ENCODE measurements at places on chromosomes 13 and 19.

GRCh38 chr13:43170506-43170905 lies 147.1 kb downstream of the DNAJC15 start:
- no peak for DNase-seq

DNA sequence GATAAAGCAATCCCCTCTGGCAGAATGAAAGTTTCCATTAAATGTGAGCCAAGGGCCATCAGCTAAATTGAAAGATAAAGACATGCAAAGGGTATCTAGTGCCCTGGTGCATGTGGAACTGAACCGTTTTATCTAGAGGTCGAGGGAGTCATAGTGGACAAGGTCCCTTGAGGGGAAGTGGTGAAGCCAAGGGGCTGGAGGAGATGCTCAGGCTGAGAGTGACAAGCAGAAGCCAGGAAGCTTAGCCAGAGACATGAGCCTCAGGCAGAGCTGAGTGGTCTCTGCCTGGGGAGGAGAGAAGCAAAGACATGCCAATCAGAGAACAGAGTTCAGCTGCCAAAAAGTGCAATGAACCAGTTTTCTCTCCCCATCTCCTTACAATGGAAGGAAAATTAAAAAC lies 68.1 kb upstream of the SLC10A2 start:
- no peak for DNase-seq

GRCh38 chr13:43273362-43273761 lies 250.0 kb downstream of the DNAJC15 start:
- peak; percentile 23 for DNase-seq

DNA sequence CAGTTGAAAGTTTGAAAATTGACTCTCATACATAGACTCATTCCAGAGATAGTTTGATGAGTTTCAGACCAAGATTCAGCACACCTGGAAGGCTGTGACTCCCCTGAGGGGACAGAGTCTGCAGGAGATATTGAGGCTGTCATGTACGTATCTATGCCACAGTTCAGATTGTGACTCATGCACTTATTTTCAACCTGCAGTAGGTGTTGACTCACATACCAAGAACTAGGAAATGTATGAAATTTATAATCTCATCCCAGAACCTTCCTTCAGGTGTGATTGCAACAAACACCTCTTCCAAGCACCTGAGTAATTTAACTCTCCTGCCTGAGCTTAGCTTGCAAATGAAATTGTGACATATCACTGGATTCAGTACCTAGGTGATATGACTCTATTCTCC lies 64.4 kb upstream of the ZNF43 start:
- no peak for DNase-seq

- DNase-seq = peak; percentile 8
Observed at GRCh38 chr13:89695343-89696257, 1651.9 kb upstream of the MIR17HG start.

DNA sequence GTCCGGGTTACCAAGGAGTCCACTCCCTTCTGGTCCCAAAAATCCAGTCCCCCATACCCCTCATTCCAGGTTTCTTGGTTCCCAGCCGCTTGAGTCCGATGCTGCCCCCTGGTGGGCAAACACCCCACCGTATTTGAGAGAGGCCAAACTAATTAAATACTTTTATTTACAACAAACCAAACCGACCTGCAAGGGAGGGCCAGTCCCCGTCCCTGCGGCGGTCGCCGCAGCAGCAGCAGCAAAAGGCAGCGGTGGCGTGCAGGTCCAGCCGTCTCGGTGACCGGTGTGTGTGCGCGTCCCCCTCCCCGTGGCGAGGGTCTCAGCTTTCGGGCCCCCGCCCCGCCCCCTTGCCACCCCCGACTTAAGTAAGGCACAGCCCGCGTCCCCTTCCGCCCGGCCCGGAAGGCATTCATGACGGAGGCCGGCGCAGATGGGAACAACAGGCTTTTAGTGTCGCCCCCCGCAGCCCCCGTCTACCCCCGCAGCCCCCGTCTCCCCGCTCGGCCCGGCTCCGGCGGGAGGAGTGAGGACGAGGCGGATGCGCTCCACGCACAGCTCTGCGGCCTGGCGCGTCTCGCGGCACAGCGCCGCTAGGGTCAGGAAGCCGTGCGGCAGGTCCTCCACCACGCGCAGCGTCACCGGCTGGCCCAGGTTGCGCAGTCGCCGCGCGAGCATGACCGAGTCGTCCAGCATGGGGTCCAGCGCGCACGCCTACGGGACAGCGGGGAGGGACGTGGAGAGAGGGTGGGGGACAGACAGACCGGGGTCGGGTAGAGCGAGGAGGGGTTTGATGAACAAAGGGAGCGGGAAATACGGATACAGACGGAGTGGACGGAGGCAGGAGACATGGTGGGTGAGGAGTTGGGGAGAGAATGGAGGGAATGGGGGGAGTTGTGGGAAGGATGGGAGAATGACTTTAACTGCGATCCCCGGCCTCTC lies 11.5 kb upstream of the CNFN start:
- DNase-seq = peak; percentile 71

GRCh38 chr19:38647368-38647965 lies at the start of gene ACTN4:
Gene ACTN4 (plus strand): TSS chr19:38647649. CDS start chr19:38647746, 97 bp downstream.
- peak; percentile 93 for DNase-seq

GRCh38 chr19:33505823-33506222 lies 15.8 kb downstream of the PEPD start:
- DNase-seq = no peak

DNA sequence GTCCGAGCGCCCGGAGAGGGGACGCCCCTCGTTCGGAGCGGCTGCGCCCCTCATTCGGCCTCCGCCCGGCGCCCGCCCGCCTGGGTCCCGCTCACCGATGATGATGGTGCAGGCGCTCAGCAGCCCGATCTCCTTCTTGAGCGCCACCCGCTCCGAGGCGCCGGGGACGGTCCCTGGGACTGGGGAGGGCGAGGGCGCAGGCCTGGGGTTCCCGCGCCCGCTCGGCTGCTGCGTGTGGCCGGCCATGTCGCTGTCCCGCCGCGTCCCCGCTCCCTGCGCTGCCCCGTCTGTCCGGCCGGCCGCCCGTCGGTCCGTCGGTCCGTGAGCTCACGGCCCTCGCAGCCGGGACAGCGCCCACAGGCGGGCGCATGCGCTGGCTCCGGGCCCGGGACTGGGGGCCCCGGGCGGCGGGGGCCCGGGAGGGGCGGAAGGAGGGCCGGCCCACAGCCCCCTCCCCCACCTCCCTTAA lies at the start of gene SLC7A10:
Gene SLC7A10, minus strand, starts transcription at position 393 of the 469 bp plus-strand sequence. Its CDS starts 147 bp downstream, at position 246.
- DNase-seq = no peak

GRCh38 chr19:33374236-33374714 lies 766 bp downstream of the CEBPG start:
- DNase-seq = peak; percentile 44

DNA sequence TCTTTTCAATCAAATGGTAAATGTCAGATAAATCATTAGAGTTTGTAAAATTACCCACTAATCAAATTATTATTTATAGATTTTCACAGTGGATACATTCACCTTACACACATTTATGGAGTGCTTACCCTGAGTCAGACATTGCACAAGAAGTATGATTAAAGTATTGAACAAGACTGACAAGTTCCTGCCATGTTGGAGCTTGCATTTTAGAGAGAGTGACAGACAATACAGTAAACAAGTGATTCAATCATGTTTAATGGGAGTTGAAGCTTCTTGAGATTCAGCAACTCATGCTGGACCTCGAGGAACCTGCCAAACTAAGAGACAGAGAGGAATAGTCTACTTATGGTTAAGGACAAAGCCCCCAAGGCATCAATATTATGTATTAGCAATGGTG lies 487.8 kb downstream of the PCDH17 start:
- DNase-seq = no peak

GRCh38 chr13:66264971-66265370 lies 965.2 kb downstream of the PCDH9 start:
- no peak for DNase-seq

GRCh38 chr13:99766641-99767045 lies 204.9 kb downstream of the ZIC5 start:
- DNase-seq = no peak

- peak; percentile 23 for DNase-seq
Observed at GRCh38 chr19:34224996-34225658, 29.2 kb upstream of the GARRE1 start.

- no peak for DNase-seq
Observed at GRCh38 chr19:36807029-36807428, 31.2 kb downstream of the ZNF790 start.

DNA sequence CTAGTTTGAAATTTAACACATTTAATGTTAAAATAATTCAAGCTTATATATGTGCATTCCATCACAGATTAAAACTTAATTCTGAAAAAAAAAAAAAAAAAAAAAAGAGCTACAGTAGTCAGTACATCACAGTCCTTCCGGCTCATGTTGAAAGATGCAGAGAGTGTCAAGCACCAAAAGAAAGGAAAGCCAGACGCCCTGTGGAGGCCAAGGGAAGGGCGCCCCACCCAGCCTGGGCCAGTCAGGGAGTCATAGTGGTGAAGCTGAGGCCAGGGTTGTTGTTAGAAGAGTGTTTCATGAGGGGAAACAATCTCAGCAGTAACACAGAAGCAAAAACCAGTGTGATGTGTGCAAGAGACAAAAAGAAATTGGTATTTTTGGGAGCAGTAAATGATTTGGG lies 375.3 kb downstream of the MTUS2 start:
- DNase-seq = no peak

- DNase-seq = no peak
Observed at GRCh38 chr19:52948025-52948770, 14.5 kb downstream of the ZNF816 start.

DNA sequence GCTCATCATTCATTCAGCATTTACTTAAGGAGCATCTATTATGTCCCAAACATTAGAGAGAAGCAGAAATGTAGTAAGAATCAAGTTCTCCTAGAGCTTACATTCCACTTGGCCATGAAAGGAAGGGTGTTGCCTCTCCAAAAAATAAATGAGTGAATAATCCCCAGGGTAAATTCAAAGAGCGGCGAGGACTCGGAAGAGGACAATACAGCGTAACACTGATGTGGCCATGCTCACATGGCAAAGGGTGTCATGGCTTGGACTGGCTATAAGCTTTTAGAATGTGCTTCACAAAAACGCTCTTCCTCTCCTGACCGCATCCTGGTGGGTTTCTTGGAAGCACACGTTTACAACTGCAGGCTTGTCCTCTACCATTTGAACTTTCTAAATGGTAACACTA lies 290.2 kb downstream of the IRS2 start:
- DNase-seq = no peak

DNA sequence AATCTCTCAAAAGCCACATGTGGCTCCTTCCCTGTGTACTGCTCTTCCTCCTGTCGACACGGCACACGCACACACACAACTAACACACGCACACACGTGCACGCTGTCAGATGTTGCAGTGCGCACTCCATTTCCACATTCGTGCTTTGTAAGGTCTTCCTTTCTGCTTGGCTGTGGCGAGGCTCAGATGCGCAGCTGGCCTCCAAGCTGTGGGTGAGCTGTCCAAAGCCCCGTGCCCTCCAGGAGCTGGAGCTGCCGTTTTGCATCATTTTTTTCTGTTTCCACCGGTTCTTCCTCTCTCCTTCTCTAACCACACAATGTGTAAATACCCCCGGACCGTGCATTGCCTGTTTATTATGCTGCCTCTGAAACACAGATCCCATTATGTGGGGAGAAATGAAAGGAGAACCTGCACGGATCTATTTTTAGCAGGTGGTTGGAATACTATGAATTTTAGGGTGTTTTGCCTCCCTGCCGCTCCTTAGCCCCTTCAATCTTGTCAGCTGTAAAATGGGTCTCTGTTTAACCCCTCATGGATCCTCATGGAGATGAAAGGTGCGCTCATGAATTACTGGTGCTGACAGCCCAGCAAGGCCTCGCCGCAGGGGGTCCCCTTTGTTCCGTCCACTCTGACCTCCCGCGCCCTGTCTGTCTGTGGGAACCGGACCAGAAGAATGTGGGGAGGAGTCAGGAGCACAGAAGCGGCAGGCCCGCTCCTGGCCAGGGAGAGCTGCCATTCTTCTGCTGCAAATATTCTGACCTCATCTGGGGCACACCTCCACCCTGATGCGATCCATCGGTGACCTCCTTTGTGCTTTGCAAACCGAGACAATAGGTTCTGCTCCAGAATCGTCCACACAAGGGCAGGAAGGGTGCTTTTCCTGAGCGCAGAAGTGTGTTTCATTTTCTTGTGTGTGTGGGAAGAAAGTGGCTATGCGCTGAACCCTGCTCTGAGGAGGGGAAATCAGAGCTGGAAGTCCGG lies 137.7 kb downstream of the SOX1 start:
- DNase-seq = no peak

DNA sequence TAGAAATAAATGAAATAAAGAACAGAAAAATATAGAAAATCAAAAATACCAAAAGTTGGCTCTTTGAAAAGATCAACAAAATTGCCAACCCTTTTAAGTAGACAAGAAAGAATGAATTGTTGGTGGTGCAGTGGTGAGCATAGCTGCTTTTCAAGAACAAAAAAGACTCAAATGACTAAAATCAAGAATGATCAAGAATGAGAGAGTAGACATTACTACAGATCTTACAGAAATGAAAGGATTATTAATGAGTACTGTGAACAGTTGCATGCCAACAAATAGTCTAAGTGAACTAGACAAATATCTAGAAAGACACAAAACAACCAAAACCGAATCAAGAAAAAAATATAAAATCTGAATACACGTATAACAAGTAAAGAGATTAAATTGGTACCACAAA lies 53.9 kb downstream of the FNDC3A start:
- no peak for DNase-seq

DNA sequence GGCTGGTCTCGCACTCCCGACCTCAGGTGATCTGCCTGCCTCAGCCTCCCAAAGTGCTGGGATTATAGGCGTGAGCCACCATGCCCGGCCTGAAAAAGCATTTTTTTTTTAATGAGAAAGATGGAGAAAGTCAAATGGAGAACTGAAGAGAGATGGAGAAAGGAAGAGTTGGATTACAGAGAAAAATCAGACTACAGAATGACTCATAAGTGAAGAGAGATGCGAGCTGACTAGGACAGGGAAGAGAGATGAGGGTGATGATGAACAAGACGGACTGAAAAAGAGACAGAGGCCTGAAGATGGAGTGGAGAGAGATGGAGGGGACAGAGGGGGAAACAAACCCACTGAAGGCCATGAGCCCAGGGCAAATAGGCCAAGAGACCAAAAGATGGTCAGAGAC lies 1.5 kb downstream of the DHX34 start:
- no peak for DNase-seq

DNA sequence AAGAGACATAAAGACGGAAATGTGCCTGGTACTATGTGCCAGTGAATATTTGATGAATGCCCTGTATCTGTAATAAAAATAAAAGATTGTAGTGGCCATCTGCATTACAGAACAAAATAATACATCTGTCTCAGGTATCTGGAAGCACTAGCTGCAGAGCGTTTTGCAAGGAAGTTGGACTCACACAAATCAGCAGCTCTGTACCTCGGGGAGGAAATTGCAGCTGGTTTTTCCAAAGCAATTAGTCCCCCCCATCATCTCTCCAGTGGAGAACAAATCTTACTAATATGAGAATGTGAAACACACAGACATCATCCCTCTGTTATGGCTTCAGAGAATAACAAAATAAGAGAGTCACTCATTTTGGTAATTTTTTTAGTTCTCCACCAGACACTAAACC lies 245.3 kb downstream of the ITGBL1 start:
- DNase-seq = no peak

DNA sequence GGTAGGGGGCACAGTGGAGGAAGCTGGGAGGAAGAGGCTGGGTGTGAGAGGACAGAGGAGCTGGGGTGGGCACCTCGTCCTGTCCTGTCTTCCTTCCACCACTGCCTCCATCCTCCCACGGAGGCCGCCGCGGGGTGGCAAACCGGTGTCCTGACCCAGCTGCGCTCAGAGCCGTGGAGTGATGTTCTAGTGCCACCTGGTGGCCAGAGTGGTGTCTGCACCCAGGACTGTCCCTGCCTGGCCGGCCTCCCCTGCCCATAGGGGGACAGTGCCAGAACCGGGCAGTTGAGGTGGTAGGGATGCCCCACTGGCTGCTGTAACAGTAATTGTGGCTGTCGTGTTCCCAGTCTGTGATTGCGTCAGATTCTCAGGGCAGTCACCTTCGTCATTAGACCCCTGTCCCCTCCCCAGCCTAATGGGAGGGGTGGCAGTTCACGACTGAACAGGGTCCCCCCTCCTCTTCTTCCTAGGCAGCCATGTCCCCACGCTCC lies 11.1 kb upstream of the ARRDC2 start:
- DNase-seq = peak; percentile 57

All from AG10803 (cell line).